ENCODE measurements at places on chromosomes 2 and 18.

DNA sequence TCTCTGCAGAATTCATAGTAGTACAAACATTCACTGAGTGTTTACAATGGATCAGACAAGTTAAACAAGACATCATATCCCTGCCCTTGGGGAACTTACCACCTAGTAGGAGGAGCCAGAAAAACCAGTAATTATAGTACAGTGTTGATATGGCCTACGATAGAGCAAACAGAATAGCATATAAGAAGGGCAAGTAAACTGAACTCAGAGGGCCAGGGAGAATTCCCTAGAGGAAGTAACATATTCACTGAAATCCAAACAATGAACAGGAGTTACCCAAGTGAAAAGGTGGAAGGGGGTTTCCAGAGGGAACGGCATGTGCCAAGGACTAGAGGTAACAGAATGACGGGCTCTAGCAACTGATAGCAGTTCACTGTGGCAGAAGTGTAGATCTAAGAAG is 34.1 kb downstream of the NHEJ1 start:
- DNase-seq = peak; percentile 61

DNA sequence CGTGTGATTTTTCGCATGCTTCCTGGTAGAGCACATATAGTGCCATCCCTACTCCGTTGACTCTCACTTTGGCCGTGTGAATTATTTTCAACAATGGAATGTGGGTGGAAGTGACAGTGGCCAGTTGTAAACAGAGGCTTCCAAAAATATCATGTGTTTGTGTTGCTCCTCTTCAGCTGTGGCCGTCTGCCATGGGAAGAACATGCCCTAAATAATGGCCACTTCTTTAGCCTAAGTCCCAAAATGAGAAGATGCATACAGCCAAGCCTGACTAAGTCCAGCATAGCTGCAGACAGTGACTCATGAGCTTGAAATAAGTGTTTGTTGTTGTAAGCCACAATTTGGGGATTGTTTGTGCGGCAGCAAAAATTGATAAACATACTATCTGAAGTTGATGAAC is 8.9 kb upstream of the GALNT1 start:
- DNase-seq = no peak

DNA sequence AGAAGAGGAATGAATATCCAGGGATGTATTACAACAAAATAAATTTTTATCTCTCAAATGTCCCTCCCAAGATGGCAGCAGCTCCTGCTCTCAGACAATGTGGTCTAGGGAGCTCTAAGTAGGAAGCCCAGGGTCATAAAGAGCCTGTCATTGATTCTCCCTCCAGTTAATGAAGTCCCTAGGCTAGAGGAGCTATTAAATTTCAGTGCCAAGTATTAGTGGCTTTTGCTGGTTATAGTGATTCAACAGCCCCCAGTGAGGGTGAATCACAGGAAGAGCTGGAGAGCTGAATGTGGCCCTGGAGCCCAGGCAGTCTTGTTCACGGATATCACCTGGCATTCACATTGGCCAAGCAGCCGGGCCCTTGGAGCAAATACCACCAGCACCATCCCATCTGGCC is 109.8 kb upstream of the YPEL5 start:
- no peak for DNase-seq

DNA sequence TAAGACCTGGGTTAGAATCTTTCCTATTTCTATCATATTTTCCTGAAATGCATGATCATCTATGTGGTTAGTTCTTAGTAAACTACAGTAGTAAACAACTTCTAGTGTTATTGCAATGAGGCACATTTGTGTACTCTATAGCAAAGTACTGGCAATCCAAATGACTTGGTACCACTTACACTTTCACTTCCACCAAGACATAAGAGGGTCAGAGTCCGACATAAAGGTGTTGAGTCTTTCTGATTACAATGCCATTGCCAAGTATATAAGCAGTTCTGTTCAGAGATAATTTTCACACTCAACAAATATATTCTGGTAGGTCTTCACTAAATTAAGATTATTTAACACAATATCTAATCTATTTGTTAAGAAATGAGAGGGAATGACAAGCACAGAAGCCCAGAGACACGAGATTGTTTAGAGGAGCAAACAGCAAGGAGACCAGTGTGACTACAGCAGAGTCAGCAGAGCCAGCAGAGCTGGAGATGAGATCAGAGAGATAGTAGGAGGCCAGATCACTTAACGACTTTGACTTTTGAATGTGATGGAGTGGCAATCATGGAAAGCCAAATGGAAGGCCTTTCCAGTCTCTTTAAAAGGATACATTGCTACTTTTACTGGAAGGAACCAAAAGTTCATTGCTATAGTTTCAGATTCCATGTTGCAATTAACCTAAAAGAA is 27.5 kb downstream of the SOS1 start:
- no peak for DNase-seq

GRCh38 chr2:234478121-234478858 is 18.6 kb downstream of the ARL4C start:
- no peak for DNase-seq

- no peak for DNase-seq
Measured at GRCh38 chr18:78090584-78090983, 840.9 kb downstream of the GALR1 start.

- no peak for DNase-seq
Measured at GRCh38 chr2:111919365-111919764, 21.0 kb downstream of the MERTK start.

DNA sequence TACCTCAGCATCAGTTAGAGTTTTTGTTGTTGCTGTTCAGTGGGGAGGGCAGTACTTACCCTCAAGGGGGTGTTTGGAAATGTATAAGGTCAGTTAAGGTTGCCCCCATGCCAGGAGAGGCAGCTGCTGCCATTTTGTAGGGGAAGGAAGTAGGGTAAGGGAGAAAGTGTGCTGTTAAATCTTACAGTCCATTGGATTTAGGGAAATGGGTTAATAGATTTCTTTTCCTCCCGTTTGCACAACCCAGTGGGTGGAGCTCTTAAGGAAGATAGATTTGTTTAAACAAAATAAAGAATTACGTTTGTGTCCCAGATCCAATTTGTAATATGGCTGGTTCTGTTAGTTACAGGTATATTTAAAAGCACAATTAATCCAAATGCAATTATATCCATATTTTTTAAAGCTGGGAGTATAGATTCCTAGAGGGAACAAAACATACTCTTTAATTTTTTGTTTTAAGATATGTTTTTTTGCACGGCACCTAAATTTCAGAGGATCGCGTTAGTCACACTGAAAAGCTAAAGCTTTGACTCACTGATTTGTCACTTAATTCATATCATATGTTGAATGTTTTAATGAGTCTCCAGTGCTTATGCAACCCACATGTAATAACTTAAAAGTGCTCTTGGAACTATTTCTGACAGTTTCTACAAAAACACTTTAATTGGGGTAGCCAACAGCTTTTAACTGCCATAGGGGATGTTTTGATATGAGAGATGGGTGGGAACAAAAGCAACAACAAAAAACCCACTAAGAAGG is 9.0 kb upstream of the CWC22 start:
- no peak for DNase-seq

DNA sequence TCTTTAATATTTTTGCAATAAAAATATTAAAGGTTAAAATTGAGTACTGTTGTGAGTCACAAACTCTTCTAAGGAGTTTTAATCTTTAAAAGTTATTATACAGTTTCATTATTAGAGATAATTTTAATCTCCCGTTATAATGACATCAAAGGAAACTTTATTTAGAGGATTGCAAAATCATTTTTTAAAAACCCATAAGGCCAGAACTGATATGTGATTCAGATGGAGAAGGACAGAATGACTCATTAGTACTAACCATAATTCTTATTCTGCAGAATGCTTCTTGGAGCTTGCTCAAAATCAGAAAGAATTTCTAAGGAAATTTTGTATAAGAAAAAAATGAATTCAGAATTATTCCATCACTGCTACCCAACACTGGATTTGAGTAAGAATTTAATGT is 12.5 kb upstream of the HNRNPLL start:
- no peak for DNase-seq

DNA sequence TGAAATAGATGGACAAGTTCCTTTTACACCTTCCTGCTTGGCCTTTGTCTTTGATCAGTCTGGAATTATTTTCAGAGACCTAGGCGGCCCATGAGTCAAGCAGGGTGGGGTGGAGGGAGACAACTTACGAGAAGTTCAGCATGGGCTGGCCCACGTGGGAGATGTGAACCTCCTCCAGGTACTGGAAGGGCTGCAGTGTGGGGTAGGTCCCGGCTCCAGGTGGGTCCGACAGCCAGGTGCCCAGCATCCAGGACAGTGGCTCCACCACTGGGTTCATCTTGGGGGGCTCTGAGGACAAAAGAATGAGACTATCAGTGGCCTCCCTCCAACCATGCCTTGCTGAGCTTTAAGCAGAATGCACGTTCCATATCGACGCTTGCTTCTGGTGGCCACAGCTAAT is 30.8 kb downstream of the THAP4 start:
- DNase-seq = no peak

DNA sequence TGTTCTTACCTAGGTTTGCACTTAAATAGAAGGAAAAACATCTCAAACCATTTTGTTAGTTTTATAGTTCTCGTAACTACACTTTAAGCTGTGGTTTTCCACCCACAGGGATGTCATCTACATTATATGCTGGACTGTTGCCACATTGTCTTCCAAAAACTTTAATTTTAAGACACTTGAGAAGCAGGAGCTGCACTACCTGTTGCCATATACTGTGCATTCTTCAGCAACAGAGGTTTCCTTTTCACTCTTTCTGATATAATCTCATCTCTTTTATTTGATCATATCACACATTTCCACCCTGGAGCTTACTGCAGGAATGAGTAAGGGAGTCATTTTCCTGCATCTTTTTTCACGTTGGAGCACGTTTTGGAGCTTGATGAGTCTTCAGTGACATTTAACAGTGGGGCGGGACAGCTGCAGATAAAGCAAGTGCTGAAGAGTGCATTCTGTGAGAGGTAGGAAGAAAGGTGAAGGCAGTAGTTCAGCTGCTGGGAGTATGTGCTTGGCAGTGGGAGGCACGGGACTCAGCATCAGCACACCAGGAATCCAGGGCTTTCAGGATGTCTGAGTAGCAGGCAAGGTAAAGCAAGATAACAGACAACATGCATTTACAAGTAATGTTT is 3.8 kb downstream of the LIMS1 start:
- no peak for DNase-seq

DNA sequence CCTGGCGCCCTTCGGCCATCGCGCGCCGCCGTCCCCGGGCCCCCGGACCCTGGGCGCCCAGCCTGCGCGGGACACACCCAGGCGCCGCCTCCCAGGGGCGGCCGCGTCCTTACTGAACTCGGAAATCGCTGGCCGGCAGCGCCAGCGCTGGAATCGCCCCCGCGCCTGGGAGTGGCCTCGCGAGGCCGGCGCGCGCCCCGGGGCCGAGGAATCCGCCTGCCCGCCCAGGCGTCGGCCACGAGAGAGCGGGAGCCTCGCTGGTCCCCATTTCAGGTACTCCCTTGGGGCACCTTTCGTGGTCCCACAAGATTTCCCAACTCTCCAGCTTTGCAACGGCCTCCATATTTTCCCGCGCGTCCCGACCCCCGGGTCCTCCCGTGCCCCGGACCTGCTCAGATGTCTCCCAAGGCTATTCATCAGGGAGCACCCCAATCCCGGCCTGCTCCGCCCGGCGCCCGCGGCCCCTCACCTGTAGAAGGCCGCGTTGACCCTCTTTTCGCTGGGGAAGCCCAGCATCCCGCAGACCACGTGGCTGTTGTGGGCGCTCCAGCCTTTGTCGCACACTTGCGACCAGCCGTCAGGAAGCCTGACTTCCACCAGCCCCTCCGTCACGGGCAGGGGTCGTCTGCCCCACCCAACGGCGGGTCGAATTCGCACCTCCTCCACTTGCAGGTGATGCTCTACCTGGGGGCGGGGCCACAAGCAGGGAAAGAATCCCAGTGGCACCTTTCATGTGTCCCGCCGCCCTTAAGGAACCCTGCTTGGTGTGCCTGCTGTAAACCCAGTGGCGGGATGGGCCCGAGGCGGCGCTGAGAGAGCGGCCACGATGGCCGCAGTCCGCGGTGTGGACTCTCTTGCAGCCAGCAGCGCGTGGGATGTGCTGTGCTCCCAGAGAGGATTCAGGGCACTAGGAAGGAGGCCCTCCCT is 4.6 kb downstream of the LOXL3 start:
- peak; percentile 78 for DNase-seq

DNA sequence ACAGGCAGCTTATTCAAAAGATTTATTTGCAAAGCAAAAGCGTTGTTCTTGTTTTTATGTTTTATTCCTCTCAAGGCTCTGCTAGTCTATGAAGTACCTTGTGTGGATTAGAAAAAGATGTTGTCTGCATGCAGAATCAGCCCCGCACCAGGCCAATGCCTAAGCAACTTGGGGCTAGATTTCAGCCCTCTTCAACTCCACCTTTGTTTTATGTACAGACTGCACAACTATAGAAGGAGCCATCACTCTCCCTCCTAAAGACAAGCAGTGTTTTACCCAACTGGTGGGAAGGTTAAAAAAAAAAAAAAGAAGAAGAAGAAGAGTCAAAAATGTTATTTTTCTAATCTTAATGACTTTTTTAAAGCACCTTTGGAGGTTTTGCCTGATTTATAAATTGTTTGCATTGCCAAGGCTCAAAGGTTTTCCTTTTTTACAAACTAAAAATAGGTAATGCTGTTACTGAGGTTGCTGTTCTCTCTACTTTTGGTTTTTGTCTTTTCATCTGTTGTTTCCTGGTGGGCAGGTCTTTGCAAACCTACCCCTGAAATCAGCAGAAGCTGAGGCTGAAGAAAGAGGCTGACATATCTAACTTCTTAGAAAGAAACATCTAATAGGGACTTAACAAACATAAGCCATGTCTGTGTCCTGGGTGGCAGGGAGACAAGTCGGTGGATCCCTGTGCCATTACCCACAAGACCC is 164.0 kb downstream of the SLC39A10 start:
- DNase-seq = no peak

DNA sequence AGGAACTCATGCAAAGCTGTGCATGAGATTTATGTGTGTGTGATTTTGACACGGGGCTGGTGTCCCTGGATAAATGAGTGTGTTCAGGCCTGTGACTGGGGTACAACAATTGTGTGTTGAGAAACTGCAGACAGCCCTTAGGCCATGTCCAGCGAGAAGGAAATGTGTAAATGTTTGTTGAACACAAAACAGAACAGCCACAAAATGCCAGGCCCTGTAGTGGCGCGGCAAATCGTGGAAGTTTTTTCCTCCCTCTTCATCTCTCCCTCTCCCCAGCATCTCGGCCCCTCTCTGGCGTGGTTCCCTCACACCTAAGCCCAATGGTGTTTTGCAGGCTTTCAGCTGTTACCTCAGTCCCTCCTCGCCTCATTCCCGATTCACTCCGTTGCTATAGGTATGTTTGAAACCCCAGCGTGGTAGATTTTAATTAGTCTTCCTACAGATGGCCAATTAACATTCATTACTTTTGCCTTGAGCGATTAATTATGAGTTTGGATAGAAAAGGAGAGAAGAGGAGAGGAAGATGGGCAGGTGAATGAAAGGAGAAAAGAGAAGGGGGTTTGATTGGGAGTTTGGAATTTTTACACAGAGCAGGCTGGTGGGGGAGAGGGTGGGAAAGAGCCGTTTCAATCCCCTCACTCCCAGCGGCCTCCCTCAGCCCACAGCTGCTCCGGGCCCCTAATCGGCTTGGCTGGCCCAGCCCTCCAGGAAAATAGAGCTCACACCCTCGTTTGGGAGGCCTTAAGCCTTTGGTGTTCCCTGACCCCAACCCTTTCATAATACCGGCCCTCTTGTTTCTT is 10.8 kb downstream of the SPR start:
- no peak for DNase-seq

- DNase-seq = no peak
Measured at GRCh38 chr18:62242955-62243354, 55.9 kb downstream of the RELCH start.

Data from mucosa of descending colon (tissue), 3 donors.